Right renal pelvis (tissue), 4 donors: ENCODE measurements at places on chromosomes 7 and 10. TPM values are rescaled to one million over a fixed set of nuclear protein-coding genes. Genes with fewer than 3 reads are reported as not detected.
A peak's percentile ranks its signal among the peaks of the same experiment; 100 is the strongest.

DNA sequence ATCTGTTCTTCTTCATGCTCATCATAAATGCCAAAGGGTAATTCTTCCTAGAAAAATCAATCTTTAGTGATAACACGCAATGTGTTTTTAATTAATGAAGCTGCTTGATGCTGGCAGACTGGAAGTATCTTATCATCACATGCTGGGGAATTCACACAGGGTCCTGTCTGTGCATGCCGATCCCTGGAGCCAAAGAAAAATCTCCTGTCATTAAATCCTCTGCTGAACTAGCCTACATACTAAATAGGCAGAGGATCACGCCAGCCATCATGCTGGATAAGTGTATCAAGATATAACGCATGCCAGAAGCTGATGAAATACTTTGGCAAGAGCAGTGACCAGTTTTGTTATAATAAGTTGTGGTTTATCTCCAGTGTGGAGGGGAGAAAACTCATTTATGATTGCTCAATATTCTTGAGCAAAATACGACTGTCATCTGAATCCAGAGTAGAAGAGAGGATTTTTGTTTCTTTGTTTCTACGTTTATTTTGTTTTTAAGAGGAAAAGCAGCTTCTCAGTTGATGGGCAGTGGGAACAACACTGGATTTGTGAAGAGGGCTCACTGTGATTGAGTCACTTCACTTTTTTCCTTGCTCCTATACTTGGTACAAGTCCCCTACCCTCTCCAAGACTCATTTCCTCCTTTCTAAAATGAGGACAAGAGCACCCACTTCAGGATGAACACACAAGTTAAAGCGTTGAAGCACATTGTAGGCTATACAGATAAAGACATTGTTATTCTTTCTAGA, 649.1 kb downstream of the TNS3 start:
- no peak for DNase-seq

The DRGX gene
- polyA plus RNA-seq, result not detected

GRCh38 chr7:157016352-157017041, 6.0 kb upstream of the MNX1 start:
- no peak for DNase-seq

DNA sequence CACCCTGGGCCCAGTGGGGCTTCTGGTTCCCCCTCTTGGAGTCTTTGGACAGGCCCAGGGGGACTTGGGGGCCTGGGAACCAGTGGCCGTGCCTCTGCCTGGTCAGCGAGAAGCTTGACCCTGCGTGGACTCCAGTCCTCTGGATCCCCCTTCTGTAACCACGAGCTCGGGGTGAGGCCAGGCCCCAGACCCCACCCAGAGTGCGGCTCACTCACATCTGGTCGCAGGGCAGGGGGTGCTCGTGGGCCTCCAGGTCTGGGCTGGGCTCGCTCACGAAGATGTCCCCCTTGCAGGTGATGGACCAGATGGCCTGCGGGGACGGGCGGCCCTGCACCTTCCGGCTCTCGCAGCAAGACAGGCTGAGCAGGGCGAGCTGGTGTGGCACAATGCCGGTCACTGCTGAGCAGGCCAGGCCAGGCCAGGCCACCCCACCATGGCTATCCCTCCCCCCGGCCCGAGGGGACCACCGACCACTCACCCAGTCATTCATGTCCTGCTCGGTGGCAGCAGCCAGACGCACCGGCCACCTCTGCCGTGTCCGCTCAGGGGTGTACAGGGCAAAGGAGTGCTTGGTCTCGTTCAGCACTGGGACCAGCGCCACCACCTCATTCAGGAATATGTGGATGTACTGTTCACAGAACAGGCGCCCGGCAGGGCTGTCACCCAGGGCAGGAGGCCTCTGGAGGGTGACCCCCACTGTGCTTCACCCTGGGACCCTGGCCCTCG, 19.7 kb downstream of the BHLHA15 start:
- DNase-seq, result no peak

The SLC26A5 gene
- polyA plus RNA-seq, result 0.08 TPM

DNA sequence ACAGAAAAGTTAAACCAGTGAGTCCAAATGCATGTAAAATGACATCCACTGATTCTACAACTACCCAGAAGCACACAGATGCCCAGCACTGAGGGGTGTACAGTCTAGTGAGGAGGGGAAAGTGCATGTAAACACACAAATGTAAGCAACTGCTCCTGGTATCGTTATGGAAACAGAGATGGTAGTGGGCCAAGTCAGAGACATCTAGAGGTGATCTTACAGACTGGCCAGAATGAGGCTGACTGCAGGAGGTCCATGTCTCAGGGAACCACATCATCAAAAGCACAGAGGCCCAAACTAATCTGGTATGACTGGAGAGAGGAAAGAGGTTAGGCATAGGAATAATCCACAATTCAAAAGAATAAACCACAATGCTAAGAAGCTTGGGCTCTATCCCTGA, 176.5 kb downstream of the SRPK2 start:
- no peak for DNase-seq

- DNase-seq, result no peak
Measured at GRCh38 chr7:118111347-118111746, 72.6 kb upstream of the LSM8 start.

DNA sequence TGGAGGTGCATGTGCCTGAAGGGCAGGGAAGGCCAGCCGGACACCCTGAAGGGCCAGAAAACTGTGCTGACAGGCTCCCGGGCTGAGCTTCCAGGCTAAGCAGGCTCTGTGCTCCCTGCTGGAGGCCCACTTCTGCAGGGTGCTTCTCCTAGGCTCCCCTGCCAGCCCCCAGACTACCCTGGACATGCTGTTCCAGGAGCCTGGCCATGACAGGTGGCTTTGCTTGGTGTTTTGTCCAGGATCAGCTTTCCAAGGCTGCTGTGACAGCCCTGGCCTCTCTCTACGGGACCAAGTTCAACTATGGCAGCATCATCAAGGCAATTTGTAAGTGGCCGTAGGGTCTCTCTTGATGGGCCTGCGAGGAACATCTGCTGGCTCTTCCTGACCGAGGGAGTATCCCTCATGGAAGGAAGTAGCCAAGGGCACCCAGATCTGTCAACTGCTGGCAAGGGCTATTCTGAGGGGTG, 5.3 kb downstream of the CPA1 start:
- no peak for DNase-seq

GRCh38 chr10:71228875-71229675, 16.7 kb downstream of the UNC5B start:
- no peak for DNase-seq

GRCh38 chr10:73857446-73857845, 16.9 kb downstream of the CAMK2G start:
- DNase-seq, result no peak

DNA sequence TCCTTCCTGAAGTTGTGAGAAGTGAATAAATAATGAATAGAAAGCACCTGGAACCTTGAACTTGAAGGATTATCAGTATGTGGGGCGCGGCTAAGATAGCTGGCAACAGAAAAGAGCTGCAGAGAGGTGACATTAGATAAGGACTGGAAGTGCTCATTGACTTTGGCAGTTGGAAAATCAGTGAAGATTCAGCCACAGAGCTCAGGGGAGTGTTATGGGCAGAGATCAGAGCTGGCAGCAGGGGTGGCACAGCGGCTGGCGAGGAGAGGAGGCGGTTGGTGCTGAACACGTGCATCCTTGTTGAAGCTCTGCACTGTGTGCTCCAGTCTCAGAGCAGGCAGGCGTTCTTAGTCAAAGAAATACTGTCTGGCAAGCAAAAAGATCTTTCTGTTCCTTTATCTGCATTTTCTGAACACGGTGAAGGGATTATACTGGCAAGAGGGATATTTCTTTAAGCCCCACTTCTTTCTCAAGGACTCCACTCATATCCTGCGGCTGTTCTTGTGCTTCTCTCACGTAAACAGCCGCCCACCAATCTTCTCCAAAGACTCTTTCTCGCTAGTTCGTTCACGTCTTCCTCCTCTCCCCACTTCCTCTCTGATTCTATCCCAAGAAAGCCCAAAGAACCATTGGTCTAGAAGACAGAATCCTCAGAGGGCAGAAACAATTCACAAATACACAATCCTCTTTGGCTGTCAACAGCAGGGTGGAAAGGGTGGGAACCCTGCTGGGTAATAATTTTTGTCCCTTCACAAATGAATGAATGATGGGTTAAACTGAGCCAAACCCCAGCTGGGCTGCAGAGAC, 38.6 kb upstream of the ADD3 start:
- DNase-seq, result no peak

The ITIH5 gene
- 29.1 TPM for polyA plus RNA-seq

DNA sequence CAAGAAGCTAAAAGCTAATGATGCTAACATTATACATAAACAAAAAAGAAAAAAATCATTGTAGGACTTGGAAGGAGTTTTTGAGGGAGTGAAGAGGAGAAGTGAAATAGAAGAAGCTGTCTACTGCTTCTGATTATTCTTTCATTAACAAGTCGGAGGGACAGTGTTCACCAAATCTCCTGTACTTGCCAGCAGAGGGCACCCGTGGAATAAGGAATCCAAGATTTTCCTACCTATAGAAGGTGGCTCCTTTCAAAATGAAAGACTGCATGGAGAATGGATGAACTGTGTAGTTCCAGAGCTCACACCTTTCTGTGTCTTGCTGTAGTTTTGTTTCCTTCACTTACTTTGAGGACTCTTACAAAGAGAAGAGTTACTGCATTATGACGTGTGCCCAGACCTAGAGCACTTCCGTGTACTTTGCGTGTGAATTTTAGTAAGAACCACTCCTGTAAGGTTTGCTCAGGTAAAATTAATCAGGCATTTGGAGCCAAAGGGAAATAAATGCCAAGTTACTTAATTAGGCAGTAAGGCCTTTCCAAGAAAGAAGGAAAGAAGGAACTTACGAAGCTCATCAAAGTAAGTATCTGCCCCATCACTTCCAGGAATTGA, 145.1 kb downstream of the SEMA3D start:
- peak; percentile 61 for DNase-seq

The SUV39H2 gene
- 27.4 TPM for polyA plus RNA-seq

- DNase-seq, result no peak
Measured at GRCh38 chr10:114932945-114933344, 5.0 kb upstream of the TRUB1 start.

- no peak for DNase-seq
Measured at GRCh38 chr7:47622586-47622945, 40.7 kb upstream of the TNS3 start.

GRCh38 chr7:43199371-43200160, 87.1 kb downstream of the HECW1 start:
- DNase-seq, result no peak

DNA sequence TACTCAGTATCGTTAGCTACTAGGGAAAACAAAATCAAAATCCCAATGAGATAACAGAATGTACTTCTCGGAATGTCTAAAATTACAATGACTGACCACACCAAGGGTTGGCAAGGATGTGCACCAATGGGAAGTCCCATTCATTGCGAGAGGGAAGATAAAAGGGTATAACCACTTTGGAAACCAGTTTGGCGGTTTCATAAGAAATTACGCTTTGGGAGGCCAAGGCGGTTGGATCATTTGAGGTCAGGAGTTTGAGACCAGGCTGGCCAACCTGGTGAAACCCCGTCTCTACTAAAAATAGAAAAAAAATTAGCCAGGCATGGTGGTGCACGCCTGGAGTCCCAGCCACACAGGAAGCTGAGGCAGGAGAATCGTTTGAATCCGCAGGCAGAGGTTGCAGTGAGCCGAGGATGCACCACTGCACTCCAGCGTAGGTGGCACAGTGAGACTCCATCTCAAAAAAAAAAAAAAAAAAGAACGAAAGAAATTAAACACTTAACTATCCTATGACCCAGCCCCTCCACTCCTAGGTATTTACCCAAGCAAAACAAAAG, 7.6 kb downstream of the HACD1 start:
- no peak for DNase-seq

DNA sequence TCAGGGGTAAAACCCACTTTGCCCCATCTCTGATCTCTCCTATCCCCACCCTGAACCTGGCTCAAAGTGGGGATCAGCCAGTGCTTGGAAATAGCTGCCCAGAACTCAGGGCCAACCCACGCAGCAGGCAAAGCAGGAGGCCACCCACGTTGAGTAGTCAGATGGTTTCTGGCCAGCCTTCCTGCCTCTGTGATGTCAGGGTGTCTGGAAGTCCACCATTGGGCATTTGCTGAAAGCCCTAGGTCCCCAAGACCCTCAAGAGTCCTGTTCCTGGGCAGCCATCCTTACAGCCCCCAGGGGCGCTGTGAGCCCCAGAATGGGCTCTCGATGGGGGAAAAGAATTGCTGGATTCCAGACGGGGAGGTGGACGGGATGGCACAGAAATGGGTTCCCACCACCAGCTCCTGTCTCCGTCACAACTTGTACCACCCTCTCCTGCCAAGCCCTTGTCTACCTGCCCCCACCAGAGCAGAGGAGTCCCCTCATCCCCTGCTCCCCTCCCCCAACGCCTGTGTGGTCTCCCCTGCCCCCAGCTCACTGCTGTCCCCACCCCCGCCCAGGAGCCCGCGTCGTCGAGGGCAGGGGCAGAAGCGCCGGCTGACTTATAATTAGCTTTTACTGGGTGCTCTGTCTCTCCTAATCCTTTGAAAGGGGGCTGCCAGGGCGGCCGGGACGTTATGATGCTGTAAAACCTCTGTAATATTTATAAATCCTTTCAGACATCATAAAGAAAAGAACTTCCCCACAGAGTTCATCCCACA, 3.9 kb downstream of the MYL10 start:
- DNase-seq, result no peak

The GIMAP5 gene
- 4.8 TPM for polyA plus RNA-seq

DNA sequence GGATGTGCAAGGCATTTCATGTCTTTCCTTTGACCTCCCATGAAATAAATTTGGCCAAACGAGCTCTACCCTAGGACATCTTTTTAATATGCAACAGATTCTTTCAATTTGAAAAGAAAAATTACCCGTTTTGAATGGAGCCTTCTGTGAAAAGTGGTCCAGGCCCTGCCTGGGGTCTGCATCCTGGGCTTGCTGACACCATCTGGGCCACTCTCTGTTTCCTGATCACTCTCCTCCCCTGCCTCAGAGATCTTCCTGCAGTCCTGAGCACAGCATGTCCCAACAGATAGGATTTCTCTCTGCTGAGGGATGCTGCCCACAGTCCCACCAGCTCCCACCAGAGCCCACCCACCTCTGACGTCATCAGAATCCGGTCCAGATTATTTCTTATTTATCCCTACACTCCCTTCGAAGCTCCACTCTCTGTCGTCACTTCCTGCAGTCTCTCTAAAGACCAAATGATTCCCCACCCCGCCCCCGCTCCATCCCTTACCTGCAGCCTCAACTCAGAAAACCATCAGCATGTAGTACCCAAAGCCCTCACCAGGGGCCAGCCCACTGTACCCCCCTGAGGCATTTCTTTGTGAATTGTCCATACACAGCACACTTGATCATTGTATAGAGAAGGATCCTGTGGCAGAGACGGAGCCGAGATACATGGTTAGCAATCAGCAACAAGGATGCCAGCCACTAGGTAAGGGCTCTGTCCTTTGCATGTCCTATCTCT, 192.1 kb upstream of the MGMT start:
- DNase-seq, result no peak

DNA sequence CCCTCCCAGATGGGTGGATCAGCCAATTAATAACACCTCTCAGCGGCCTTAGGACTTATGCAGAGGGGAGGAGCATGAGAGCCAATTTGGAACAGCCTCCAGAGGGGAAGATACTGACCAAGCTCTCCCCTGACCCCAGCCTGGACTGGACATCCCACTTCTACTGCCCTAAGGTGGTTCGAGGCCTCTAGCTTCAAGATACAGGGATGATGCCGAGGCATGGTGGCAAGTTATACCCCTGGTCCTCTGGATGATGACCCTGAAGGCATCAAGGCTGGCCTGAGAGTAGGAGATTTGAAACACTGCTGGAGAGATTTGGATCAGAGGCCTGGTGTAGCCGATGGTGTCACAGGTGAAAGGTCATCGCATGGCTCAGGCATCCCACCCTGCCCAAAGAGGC, 3.2 kb downstream of the CDH23 start:
- no peak for DNase-seq

The LEP gene
- 0.25 TPM for polyA plus RNA-seq

GRCh38 chr10:76155961-76156360, 724.5 kb downstream of the LRMDA start:
- no peak for DNase-seq
